ENCODE measurements at places on chromosomes 1 and 21.

DNA sequence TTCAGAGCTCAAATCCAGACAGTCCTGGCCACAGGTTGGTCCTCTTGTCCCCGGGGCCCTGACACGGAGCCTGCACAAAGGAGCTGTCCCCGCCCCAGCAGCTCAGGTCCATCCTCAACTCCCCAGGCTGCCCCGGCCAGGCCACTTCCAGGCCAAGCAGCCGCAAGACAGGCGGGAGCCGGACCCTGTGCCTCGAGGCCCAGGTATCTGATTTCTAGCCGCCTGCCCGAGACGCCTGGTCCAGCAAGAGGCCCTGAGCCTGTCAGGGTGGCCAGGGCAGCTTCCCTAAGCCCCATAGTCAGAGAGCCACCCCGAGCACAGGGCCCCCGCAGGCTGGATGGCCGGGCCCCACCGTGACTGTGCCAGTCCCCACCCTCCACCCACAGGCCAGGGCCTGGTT is 165.3 kb downstream of the PRDM16 start:
- no peak for DNase-seq

DNA sequence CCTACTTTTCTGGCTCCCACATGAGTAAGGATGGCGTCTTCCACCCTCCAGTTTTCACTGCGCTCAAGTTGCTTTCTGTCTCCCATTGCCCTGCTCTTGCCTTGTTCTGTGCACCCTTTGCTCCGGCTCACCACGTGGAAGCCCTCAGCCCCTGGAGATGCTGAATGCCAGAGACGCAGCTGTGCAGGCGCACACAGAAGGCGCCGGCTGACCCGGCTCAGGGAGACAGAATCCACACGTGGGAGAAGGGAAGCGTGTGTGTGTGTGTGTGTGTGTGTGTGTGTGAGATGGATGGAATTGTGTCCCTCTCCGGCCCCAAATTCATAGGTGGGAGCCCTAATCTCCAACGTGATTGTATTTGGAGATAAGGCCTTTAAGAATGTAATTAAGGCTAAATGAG is 118.2 kb upstream of the ERRFI1 start:
- no peak for DNase-seq

GRCh38 chr1:6471970-6472368 is 6.0 kb upstream of the TNFRSF25 start:
- peak; percentile 27 for DNase-seq

DNA sequence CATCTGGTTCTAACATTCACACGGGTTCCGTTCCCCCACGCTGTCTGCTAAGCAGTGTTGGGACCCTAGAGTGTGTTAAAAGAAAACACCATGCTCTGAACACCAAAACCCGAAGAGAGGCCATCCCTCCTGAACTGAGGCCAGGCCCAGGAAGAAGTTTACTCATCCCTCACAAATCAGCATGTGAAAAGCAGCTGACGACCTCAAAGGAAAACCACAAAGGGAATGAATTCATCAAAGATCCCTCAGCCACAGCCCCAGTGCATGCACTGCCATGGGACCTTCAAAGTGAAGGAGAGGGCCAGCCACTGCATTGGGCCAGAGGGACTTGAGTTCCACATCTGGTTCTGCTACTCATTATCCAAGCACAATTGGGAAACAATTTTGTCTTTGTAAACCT is 7.0 kb upstream of the PSEN2 start:
- no peak for DNase-seq

All from umbilical cord (tissue), 2 donors.